ENCODE measurements at places on chromosomes 16 and 17.

DNA sequence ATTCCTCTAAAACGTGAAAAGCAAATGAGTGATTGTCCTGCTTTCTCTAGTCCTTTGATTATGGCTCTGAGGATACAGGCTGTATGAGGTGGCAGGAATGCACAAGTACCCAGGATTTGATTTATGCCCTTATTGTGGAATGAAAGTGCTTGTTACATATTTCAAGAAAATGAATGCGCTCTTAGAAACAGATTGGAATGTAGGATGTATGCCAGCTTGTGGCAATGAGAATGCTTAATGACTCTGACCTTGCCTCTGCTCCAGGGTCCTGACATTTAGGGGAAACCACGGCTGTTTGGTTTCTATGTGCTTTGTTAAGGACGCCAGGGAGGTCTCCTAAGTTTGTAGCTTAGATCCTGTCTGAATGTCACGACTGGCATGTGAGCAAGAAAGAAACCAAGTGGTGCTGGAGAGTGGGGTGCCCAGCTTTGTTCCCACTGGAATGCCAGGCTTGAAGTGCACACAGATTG lies 22.0 kb downstream of the PRCD start:
- DNase-seq: no peak

GRCh38 chr16:88640498-88641247 lies 2.3 kb downstream of the IL17C start:
- DNase-seq: no peak

DNA sequence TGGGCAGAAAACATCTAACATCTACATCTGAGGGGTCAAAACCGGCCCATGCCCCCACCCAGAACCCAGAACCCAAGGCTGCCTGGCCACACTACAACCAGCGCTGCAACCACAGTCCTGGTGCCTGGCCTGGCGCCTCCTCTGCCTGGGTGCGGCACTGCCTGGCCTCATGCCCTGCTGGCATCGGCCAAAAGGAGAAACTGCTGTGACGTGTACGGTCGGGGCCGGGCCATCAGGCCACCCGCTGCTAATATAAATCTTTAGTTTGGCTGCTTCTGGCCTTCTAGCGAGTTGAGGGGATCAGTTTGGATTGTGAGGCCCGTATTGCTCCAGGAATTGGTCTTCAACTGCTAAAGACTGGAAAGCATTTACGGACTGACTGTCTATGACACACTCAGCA lies 22.8 kb downstream of the TMEM204 start:
- no peak for DNase-seq

- DNase-seq: no peak
Measured at GRCh38 chr17:34658811-34659560, 79.6 kb downstream of the TMEM132E start.

GRCh38 chr17:71441098-71441497 lies 679.7 kb upstream of the SOX9 start:
- DNase-seq: no peak

DNA sequence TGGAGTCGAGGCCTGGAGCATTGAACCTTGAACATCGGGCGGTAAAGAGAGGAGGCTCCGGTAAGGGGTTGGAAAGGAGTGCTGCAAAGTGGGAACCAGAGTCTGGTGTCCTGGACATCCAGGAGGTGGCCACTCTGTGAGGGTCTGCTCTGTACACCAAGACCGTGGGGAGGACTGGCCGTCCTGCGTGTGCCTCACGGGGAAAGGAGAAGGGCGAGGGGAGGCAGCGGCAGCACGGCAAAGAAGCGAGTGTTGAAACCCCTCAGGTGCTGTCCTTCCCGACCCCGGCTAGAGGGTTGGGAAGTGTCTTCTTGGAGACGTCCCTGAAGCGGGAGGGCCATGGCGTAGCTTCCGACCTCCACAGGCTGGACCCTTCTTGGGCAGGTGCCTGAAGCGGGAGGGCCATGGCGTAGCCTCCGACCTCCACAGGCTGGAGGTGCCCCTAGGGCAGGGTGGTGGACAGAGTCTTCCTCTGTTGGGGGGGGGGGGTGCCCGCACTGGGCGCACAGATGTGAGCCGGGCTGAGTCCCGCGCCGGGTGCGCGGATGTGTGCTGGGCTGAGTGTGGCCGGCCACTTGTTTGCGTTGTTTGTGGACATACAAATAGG lies 42.0 kb downstream of the FOXK2 start:
- no peak for DNase-seq

GRCh38 chr17:65404761-65405160 lies 156.7 kb downstream of the AXIN2 start:
- DNase-seq: no peak

GRCh38 chr17:69607162-69607834 lies 192.8 kb downstream of the MAP2K6 start:
- DNase-seq: peak; percentile 80

DNA sequence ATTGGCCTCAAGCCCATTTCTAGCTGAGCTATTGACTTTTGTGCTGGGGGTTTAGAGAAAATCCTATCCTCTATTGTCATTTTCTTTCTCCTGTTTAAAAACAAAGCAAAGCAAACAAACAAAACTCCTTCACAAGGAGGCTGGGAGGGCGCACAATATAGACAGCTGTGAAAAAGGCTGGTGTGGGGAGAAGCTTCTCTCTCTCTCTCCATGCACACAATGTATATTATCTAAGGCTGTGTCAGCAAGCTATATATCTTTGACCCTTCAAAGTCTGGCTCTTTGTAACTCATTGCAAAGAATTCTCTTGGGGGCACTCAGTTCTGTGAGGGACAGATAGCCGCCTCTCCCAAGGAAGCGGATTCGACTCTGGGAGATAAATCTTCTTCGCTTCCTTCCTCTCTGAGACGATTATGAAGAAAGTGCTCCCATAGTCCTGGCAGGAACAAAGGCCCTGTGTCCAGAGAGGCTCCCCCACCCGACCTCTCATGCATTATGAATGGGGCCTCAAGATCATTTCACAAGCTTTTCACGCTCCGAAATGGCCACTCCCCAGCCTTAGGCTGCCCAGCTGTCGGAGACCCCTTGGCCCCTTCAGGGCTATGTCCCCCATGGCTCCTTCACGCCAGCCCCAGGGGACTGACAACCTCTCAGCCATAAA lies 33.2 kb upstream of the MEAK7 start:
- DNase-seq: no peak

DNA sequence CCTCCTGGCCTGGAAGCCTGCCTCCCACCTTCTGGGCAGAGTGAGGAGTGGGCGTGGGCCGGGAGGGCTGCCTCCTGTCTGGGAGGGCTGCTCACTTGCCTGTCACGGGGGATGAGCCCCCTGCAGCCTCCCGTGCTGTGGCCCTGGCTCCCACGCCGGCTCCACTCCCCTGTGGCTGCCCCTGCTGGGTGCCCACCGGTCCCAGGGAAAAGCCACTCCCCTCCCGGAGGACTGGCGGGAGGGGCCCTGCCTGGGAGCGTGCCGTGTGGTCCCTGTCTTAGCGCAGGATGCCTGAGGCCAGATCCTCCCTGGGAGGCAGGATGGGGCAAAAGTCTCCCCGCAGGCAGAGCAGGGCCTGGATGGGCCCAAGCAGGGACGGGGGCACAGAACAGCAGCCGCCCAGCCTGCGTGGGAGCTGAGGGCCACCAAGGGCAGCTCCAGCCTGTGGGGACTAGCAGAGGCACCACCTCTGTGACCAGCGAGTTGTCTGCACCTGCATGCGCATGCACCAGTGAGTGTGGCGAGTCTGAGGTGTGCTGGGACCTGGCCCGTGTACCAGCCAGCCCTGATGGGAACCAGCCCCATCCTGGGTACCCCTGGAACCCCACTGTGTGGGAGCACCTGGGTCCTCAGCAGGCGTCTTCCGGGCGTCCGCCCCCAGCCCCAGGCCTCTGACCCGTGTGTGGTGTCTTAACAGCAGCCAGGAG lies 339.9 kb downstream of the SEC14L1 start:
- DNase-seq: no peak

- peak; percentile 44 for DNase-seq
Measured at GRCh38 chr17:40450175-40450574, 6.9 kb downstream of the IGFBP4 start.

- DNase-seq: no peak
Measured at GRCh38 chr16:68605746-68606145, 39.4 kb upstream of the CDH3 start.

DNA sequence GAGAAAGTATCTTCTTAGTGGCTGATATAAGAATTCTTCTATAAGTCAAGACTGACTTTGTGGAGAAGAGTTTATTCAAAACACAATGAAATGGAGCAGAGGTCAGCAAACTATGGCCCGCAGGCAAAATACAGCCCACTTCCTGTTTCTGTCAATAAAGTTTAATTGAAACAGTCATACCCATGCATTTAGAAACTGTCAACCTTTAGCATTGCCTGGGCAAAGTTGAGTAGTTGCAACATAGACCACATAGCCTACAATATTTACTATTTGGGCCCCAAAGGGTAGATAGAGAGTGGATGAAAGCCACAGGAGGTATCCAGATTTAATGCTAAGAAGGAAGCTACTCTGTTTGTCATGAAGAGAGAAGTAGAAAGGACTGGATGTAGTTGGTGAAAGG lies 38.0 kb downstream of the ACSM2B start:
- no peak for DNase-seq

GRCh38 chr17:18084256-18084655 lies 3.5 kb upstream of the DRG2 start:
- no peak for DNase-seq

- DNase-seq: no peak
Measured at GRCh38 chr16:75014318-75014717, 15.5 kb downstream of the ZNRF1 start.

- DNase-seq: peak; percentile 34
Measured at GRCh38 chr17:14299280-14300141, 1.4 kb upstream of the HS3ST3B1 start.

GRCh38 chr16:85894266-85894665 lies 4.7 kb upstream of the IRF8 start:
- DNase-seq: peak; percentile 25

Data from NCI-H526 (cell line).